T-cell (primary cell): ENCODE measurements at places on chromosomes 6 and 20.

DNA sequence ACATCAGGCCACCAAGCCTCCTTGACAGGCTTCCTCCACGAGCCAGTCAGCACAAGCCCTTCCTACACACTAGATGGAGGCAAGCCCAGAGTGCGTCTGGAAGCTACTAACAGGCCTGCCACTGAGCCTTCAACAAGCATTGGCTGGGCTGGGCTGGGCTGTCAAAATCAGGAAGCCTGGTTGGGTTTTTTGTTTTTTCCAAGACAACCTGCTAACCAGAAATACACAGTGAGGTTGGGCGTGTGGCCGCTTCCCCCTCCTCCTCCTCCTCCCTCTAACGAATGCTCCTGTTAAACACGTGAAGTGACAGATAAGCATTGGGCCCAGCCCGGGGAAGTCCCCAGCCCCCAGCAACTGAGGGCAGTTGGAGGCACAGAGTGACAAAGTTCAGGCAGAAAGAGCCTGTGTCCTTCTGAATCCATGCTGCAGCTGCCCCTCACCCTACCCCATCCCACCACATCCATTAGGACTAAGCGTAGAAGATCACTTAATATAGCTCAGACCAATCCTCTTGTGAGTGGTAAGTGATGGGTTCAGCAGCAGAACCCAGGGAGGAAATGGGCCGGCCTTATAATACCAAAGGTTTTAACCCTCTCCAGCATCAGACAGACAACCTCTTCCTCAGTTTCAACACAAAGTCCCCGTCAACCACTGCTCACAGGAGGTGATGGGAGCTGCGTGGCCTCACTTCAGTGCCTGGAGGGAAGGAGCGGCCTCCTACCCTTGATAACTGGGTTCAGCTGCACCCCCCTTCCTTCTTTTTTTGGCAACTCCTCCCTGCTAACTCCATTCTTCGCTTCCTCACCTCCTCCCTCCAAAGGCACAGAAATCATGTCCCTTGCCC is 1.1 kb downstream of the NFATC2 start:
- DNase-seq: peak; percentile 69

- DNase-seq: no peak
Observed at GRCh38 chr20:6007094-6007528, 46.7 kb downstream of the LRRN4 start.

DNA sequence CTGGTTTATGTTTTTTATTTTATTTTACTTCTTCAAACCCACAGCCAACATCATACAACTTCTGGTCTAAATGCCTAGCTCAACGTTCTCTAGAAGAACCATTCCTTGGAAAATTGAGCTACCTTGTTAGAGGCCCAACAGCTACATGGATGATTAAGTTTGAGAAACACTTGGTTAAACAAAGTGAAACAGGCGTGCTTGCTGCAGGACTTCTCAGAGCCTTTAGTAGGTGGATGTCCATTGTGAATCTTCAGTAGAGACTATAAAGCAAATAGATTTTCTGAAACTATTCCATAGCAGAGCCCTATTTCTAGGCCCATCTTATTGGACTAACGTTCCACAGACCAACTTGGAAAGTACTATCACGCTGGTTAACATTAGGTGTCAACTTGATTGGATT is 51.3 kb downstream of the BCAS1 start:
- no peak for DNase-seq

- DNase-seq: no peak
Observed at GRCh38 chr20:41078329-41078728, 49.7 kb downstream of the TOP1 start.

GRCh38 chr20:9949563-9949962 is 85.2 kb upstream of the ANKEF1 start:
- DNase-seq: no peak

DNA sequence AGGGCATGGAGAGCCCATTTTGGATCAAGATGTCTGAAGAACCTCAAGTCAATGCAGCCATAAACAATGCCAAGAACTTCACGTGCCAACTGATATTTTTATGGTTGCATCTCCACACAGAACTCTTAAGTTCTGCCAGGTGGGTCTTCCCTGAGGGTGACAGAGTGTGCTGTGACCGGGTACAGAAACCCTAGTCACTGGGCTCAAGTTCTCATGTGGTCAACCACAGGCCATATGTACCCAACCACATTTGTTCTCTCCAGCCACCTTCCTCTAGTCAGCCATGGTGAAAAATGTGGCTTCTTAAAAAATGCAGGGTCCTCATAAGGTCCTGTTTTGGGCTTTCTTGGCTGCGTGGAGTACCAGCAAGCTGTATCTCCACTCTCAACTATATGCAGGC is 48.9 kb downstream of the CLIC5 start:
- no peak for DNase-seq

- DNase-seq: no peak
Observed at GRCh38 chr6:107572886-107573285, 83.0 kb downstream of the SOBP start.

- DNase-seq: no peak
Observed at GRCh38 chr20:38671186-38671585, 53.1 kb upstream of the SLC32A1 start.
